ENCODE measurements at places on chromosomes 6 and 20.

DNA sequence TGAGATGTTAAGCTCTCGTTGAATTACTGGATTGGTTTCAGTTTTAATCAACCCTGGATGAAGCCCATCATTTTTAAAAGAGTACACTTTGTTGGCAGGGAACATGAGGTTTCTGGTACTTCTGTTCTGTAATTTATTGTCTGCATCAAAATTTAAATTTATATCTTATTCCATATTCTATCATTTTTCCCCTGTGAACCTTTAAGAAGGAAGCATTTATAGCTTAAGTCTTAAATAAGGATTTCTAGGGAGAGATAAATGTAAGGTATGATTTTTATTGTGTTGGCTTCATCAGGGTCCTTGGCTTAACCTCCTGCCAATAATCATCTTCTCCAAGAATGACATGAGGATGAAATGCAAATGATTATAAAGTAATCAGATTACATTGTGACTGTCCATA lies 40.6 kb downstream of the MLIP start:
- no peak for DNase-seq

DNA sequence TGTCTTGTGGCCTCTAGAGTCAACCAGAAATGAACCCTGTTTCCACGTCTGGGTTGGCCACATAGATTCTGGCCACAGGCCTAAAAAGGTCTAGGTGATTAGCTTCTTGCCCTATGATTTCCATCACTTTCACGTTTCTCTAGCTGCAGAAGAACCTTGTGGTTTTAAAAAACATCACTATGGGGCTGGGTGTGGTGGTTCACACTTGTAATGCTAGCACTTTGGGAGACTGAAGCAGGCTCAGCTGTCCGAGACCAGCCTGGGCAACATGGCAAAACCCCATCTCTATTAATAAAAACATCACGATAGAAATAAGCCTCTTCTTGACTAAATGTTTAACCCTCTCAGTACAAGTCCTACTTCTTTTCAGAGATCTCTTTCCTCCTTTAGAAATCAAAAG lies 27.6 kb downstream of the POLR1C start:
- no peak for DNase-seq

DNA sequence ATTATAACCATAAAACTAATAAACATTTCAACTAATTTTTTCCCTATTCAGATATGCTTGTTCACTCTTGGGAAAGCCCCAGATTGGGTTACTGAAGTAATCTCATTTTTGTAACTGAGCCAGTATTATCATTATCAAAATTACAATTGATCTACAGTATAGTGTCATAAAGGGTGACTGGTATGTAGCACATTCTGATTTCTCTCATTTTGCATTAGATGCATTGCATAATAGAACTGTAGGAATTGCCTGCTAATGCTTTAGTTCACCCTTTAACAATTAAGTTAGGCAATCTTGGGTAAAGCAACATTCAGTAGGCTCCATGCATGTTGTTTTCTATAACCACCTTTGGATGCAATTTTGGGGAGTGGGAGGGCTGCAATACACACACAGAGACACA lies 150.8 kb upstream of the FLRT3 start:
- no peak for DNase-seq

GRCh38 chr6:108655806-108656651 lies 95.3 kb downstream of the FOXO3 start:
- DNase-seq = no peak

DNA sequence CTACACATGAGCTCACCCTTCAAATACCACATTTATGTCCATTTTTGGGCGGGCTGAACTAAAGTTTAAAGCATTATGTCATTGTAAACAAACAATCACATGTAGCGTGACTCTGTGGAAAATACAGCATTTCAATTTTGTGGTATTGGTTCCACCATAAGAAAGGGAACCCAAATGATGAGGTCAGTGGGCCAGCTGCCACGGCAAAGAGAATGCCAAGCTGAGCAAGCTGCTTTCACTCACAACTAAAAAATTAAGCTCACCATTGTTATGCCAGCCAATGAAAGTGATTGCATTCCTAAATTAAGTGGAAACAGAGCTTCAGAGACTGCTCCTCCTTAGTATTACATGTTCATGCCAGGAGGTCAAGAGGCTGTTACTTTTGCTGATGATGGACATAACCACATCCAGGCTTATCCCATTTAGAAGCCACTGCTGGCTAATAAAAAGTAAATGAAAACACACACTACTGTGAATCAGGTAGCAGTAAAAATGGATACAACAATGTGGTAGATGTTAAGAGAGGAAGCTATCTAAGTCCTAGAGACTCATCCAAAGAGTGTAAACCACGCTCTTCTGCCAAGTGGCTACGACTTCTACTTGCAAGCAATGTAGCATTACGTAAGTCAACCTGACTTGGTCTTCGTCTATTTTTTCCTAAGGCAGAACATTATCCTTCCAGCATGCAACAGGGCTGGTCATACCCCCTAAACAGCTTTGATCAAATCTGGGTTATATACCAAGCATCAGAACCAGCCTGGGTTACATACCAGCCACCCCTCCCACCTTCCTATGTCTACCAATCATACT lies 164.8 kb downstream of the BACH2 start:
- DNase-seq = no peak

- no peak for DNase-seq
These were observed 44.1 kb downstream of the DPPA5 start for GRCh38 chr6:73309785-73310502.

DNA sequence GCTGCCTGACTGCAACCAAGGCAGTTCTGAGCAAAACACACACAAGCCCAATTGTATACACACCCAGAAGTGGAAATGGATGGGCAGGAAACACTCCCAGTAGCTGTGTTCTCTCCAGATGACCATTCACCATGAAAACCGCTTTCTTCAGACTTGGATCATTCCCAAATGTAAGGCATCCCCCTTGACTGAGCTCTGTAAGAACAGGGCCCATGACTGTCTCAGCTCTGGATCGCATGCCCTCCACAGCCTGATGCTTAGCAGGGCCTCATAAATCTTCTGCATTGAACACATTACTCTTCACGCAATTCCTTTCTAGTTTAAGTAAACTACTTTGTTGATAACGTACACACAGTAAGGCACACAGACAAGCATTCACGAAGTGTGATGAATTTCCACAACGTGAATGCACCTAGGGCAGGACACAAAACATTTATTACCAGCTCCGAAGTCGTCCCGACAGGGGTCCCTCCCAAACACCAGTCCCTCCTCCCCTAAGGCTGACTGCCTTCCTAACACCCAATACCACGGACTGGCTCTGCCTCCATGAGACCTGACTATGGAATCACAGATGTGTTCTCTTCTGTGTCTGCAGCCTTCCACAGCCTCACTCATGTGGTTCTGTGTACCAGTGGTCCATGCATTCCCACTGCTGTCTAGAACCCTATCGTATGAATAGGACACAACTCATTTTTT lies 31.7 kb downstream of the BMP7 start:
- no peak for DNase-seq
